ENCODE measurements at places on chromosomes 5 and 9. TPM values are rescaled to one million over a fixed set of nuclear protein-coding genes. Genes with fewer than 3 reads are reported as not detected.

Gene AK8
- 0.90 TPM for total RNA-seq

Gene TRIM36
- total RNA-seq = 1.8 TPM

Gene ENTREP1
- total RNA-seq = 0.71 TPM

Gene SLC6A7
- total RNA-seq = not detected

Gene PDE8B
- 1.3 TPM for total RNA-seq

Gene ASS1
- total RNA-seq = 16.7 TPM

Measured in A549 treated with RU486 at 1 μM for 4 hours (cell line).